ENCODE measurements at places on chromosomes 4 and X.

DNA sequence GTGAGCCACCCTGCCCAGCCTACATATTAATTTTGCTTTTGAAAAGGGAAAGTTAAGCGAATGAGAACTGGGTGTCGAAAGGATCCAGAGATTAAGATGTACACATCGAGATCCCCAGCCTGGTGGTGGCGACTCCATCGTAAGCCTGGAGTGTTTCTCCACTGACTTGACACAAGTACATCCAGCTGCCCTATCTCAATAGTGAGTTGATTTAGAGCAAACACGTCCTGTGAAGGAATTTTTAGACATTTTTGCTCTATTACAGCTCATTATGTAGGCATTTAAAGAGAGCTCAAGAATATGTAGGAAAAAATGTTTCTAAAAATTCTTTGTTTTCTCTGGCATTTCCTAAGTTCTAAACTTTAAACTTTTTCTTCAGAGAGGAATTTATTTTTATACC lies 11.7 kb upstream of the CLDN34 start:
- peaks cover under 1% of the 10 kb centered on the region for H3K36me3 ChIP-seq
- H3K4me1 ChIP-seq: no peaks in the 10 kb centered on the region
- no peak overlapping the region for H3K27ac ChIP-seq
- DNase-seq: peak; percentile 71
- H3K27me3 ChIP-seq: no peaks in the 10 kb centered on the region

DNA sequence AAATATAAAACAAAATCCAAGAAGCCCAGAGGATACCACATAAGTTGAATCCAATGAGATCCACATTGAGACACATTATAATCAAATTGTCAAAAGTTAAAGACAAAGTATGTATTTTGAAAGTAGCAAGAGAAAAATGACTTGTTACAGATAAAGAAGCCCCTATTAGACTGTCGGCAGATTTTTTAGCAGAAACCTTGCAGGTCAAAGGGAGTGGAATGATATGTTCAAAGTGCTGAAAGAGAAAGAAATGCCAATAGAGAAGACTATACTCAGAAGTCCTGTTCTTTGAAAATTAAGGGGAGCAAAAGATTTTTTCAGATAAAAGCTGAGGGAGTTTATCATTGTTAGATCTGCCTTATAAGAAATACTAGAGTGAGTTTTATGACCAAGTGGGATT lies 148.9 kb upstream of the EPHA5 start:
- no peak overlapping the region for H3K27ac ChIP-seq
- H3K27me3 ChIP-seq: no peaks in the 10 kb centered on the region
- no peak overlapping the region for H3K4me3 ChIP-seq
- H3K4me1 ChIP-seq: no peaks in the 10 kb centered on the region
- no peak for DNase-seq

- no peaks in the 10 kb centered on the region for H3K36me3 ChIP-seq
- H3K4me1 ChIP-seq: no peaks in the 10 kb centered on the region
- H3K27ac ChIP-seq: no peak overlapping the region
- no peak overlapping the region for H3K4me3 ChIP-seq
Observed at GRCh38 chr4:98574816-98575215, 83.6 kb downstream of the TSPAN5 start.

DNA sequence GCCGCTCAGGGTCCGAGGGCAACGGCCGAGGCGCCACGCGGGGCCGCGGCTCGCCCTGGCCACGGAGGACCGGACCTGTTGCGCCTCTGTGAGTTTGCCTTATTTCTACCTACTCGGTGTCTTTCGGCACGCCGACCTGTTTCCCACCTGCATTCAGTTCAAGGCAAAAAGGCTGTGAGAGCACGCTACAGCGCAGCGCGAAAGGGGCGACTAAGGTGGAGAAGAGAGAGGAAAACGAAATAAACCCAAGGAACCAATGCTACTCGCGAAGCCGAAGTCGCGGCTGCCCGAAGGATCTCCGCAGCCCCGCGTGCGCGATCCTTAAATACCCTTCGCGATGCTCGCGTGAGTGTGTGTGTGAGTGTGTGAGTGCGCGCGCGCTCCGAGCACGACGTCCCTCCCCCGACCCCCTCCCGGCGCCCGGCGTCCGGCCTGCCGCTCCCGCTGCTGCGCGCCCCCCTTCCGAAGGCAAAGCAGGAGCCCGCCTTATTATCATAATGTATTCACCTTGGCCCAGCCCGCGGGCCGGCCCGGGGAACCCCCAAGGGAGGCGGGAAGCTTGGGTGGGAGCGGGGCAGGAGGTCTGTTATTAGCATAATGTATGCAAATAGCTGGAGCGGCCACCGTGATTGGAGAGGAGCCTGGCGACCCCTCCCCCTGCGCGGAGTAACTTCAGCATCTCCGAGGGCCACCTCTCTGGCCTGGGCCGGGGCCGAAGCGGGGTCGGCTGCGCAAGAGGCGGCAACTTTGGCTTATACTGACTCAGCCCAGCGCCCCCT lies at the start of gene COL25A1:
Gene COL25A1 (minus strand): TSS at position 298 of the 779 bp plus-strand sequence.
- peak within 1 kb of the TSS; percentile 68 for H3K4me3 ChIP-seq
- peaks cover 7% of the 10 kb centered on the region for H3K4me1 ChIP-seq
- peak within 1 kb of the TSS; percentile 83 for H3K27ac ChIP-seq
- DNase-seq: no peak

DNA sequence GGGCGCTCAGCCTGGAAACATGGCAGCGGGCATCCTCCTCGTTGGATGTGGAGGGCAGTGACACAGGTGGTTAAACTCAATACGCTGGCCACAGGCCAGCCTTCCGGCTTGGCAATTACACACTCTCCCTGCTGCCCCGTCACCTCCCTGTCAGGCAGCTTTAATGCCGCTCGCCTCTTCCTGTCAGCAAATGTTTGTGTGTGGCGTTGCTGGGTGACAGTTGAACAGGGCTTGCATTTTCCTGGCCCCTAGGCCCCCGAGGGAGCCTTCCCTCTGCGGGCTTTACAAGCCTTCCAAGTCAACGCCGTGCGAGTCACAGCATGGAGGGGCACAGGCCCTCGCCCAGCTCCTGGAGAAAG lies 620.0 kb downstream of the BCOR start:
- H3K27me3 ChIP-seq: no peaks in the 10 kb centered on the region
- no peaks in the 10 kb centered on the region for H3K4me1 ChIP-seq
- no peak overlapping the region for H3K27ac ChIP-seq

DNA sequence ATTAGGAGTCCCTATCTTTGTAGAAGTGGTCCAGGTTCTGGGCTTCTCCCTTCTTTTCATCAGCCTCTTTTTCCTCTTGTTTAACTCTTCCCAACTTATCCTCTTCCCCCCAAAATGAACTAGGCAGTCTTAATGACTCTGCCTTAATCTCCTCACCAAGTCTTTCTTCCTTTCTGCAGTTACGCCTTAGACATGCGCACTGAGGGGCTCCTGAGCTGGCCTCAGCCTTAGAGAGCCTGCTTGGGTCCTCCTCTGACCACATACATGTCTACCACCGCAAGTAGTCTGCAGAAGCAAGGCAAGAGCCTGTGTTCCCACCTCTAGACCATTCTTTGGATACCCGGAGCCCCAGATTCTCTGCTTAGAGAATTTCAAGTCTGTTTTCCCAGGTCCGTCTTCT lies 199.9 kb downstream of the MGST2 start:
- no peaks in the 10 kb centered on the region for H3K27me3 ChIP-seq
- H3K36me3 ChIP-seq: no peaks in the 10 kb centered on the region
- no peaks in the 10 kb centered on the region for H3K4me1 ChIP-seq

- H3K36me3 ChIP-seq: no peaks in the 10 kb centered on the region
- DNase-seq: no peak
- H3K4me3 ChIP-seq: no peak within 1 kb of the TSS
Observed at GRCh38 chrX:111411983-111412382, at the start of gene DCX. Gene DCX, minus strand, starts transcription at chrX:111412192. Its CDS starts 1,794 bp downstream, at chrX:111410398.

GRCh38 chr4:112315446-112315845 lies 18.3 kb downstream of the ALPK1 start:
- H3K36me3 ChIP-seq: no peaks in the 10 kb centered on the region
- DNase-seq: no peak
- H3K4me3 ChIP-seq: no peak overlapping the region
- no peak overlapping the region for H3K27ac ChIP-seq
- no peaks in the 10 kb centered on the region for H3K4me1 ChIP-seq
- no peaks in the 10 kb centered on the region for H3K27me3 ChIP-seq

DNA sequence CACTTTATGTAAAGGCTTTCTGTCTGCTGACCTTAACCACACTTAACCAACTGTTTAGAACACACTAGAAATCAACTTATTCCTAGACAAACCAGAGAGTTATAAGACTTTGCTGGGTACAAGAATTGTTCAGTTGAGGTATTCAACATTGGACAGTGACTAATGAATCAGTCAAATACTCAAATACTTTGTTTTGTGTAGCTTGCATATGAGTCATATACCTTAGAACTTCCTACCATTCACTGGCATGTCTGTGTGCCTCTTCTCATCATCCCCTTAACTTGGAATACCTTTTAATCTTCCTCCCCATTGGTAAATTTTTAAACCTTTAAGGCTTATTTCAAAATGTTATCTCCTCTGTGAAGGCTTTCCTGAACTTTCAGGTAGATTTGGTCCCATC lies 708.8 kb upstream of the GRIA3 start:
- H3K4me1 ChIP-seq: no peaks in the 10 kb centered on the region
- DNase-seq: peak; percentile 10
- no peak overlapping the region for H3K27ac ChIP-seq
- H3K4me3 ChIP-seq: no peak overlapping the region
- H3K36me3 ChIP-seq: no peaks in the 10 kb centered on the region

GRCh38 chrX:136219893-136220292 lies 31.3 kb downstream of the MAP7D3 start:
- H3K27ac ChIP-seq: no peak overlapping the region
- DNase-seq: peak; percentile 11
- no peaks in the 10 kb centered on the region for H3K27me3 ChIP-seq
- H3K4me1 ChIP-seq: peaks cover 3% of the 10 kb centered on the region
- no peaks in the 10 kb centered on the region for H3K36me3 ChIP-seq
- no peak overlapping the region for H3K4me3 ChIP-seq

- no peaks in the 10 kb centered on the region for H3K36me3 ChIP-seq
- H3K27ac ChIP-seq: no peak overlapping the region
- no peak overlapping the region for H3K4me3 ChIP-seq
- H3K4me1 ChIP-seq: no peaks in the 10 kb centered on the region
Observed at GRCh38 chrX:15233416-15234015, 36.4 kb downstream of the ASB9 start.

- no peaks in the 10 kb centered on the region for H3K36me3 ChIP-seq
- DNase-seq: no peak
- H3K27ac ChIP-seq: no peak overlapping the region
- no peaks in the 10 kb centered on the region for H3K4me1 ChIP-seq
- H3K4me3 ChIP-seq: no peak overlapping the region
Observed at GRCh38 chr4:27214010-27214409, 353.4 kb downstream of the STIM2 start.

- H3K27ac ChIP-seq: no peak overlapping the region
- H3K4me1 ChIP-seq: no peaks in the 10 kb centered on the region
- no peak for DNase-seq
- H3K36me3 ChIP-seq: no peaks in the 10 kb centered on the region
- no peak overlapping the region for H3K4me3 ChIP-seq
- H3K27me3 ChIP-seq: no peaks in the 10 kb centered on the region
Observed at GRCh38 chr4:112885897-112886296, 163.6 kb upstream of the ANK2 start.

- no peaks in the 10 kb centered on the region for H3K4me1 ChIP-seq
- H3K4me3 ChIP-seq: no peak overlapping the region
- no peaks in the 10 kb centered on the region for H3K36me3 ChIP-seq
- no peak for DNase-seq
- H3K27ac ChIP-seq: no peak overlapping the region
- H3K27me3 ChIP-seq: no peaks in the 10 kb centered on the region
Observed at GRCh38 chrX:134864431-134864830, 126.4 kb upstream of the SMIM10 start.

GRCh38 chrX:3160756-3161155 lies 119.5 kb downstream of the ARSF start:
- no peak overlapping the region for H3K27ac ChIP-seq
- no peaks in the 10 kb centered on the region for H3K27me3 ChIP-seq
- H3K4me1 ChIP-seq: no peaks in the 10 kb centered on the region

DNA sequence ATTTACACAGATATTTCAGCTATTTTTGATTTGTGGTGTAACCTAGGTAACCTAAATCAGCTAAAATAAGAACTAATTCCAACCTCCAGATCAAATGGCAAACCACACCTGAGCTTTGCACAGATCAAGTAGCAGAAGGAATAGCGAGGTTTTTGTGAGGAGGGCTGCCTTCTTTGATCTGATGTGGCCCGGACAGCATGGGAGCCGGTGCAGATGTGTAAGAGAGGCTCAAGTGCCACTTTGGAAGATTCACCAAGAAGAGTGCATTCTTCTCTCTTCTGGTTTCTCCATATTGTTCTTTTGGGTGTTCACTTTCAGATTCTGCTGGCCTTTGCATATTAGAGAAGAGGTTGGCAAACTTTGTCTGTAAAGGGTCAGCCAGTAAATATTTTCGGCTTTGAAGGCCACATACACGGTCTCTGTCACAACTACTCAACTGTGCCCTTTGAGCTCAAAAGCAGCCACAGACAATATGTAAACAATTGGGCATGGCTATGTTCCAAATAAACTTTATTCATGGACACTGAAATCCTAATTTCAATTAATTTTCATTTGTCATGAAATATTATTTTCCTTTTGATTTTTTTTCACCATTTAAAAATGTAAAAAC lies 78.9 kb upstream of the FAM9C start:
- H3K27me3 ChIP-seq: no peaks in the 10 kb centered on the region
- no peak overlapping the region for H3K4me3 ChIP-seq
- no peaks in the 10 kb centered on the region for H3K36me3 ChIP-seq
- H3K27ac ChIP-seq: no peak overlapping the region
- DNase-seq: no peak

All from trophoblast cell (in vitro differentiated cells and primary cell).